ENCODE measurements at places on chromosomes 2 and 18.
A peak's percentile ranks its signal among the peaks of the same experiment; 100 is the strongest.

- DNase-seq = no peak
These were observed 98.9 kb upstream of the ATP8B1 start for GRCh38 chr18:57901825-57902589.

DNA sequence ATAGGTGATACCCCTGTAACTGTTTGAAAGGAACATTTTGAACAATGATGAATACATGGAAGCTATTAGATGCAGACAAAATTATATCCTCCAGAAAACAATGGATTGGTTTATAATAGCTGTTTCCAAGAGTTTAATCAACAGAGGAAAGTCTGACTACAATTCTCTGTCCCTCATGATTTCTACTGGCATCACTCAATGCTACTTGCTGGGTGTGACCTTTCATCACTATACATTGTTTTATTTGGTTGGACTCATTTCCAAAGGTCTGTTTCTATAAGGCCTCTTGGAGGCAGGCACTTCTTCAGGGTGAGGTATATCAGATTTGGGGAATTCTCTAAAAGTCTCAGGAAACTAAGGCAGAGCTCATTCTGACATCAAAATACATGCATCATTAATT, 636.1 kb upstream of the SLC8A1 start:
- DNase-seq = no peak

- DNase-seq = peak; percentile 33
These were observed 147.2 kb upstream of the SPATS2L start for GRCh38 chr2:200159357-200159707.

DNA sequence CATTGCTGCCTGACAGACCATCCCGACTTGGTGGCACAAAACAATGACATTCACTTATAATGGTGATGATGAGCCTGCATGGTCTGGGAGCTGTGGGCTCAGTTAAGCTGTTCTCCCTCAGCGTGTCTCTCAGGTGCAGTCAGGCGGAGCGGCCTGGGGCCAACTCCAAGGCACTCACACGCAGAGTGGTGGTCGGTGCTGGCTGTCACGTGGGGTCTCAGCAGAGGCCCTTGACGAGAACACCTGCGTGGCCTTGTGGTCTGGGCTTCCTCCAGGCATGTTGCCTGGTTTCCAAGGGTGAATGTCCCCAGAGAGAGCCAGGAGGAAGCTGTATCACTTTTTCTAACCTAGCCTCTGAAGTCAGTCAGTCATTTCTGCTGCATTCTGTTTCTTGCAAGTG, 29.8 kb downstream of the ARMC9 start:
- DNase-seq = no peak

GRCh38 chr18:22637787-22638186, 220.1 kb upstream of the CTAGE1 start:
- DNase-seq = peak; percentile 68

DNA sequence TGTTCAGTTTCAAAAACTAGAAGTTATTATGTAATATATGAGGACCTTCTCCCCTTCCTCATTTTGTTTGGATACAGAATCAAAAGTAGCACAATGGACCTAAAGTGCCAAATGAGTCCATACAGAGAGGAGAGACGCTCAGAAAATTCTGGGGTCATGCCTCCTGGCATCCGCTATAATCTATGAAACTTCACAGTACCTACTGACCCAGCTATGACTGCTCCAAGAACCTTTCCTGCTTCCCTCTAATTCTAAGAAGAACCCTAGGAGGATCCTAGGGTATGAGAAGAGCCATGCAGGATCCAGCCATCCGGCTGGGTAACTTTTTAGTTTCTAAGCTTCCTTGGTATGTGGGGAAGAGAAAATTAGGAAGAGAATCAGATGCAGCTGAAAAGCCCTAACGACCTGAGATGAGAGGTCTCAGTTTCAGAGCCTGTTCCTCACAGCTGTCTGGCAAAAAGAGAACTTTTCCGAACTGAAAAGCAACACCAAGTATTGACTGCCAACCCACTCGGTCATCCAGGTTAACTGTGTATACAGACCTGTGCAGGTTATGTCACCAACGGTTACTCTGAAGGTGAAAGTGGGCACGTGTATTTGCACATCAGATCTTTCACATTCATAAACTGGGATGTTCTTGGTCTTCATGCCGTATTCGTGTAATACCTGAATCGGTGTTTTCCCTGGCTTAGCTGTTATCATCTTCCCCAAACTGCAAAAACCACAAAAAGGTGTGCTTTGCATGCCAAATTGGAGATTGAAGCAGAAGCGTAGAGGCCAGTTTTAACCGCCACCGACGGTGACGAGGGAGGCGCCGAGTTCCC, 1.1 kb downstream of the PRKRA start:
- no peak for DNase-seq

DNA sequence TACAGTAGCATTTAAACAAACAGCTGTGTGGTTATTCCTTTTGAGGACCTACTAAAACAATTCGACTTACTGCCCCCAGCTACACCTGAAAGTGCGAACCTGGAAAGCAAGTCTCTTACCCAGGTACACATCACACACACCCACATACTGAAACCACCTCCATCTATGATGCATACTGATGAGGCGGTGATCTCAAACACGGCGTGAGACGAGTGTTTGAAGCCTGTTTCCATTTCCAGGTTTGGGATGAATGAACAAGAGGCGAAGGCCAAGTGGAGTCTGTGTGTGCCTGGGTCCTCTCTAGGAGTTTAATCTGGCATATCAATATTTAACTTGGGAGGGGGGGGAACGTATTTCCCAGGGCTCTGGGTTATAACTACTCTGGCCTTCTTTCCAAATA, 1.6 kb downstream of the TMEM185B start:
- DNase-seq = no peak

DNA sequence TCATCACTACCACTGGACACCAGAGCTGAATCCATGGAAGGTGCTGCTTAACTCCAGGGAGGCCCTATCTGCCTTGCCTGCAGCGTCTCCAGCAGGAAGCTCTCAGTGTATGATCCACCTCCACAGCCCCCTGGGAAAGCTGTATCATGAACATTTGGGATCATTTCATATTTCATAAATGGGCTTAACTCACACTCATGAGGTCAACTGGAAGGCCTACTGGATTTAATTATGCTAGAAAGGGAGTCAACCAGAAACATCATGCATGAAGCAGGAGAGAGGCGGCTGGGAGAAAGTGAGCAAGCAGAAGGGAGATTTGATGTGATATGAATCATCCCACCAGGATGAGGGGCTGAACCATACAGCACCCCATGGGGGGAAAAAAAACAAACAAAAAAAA, 537.7 kb downstream of the TNS1 start:
- DNase-seq = peak; percentile 72

DNA sequence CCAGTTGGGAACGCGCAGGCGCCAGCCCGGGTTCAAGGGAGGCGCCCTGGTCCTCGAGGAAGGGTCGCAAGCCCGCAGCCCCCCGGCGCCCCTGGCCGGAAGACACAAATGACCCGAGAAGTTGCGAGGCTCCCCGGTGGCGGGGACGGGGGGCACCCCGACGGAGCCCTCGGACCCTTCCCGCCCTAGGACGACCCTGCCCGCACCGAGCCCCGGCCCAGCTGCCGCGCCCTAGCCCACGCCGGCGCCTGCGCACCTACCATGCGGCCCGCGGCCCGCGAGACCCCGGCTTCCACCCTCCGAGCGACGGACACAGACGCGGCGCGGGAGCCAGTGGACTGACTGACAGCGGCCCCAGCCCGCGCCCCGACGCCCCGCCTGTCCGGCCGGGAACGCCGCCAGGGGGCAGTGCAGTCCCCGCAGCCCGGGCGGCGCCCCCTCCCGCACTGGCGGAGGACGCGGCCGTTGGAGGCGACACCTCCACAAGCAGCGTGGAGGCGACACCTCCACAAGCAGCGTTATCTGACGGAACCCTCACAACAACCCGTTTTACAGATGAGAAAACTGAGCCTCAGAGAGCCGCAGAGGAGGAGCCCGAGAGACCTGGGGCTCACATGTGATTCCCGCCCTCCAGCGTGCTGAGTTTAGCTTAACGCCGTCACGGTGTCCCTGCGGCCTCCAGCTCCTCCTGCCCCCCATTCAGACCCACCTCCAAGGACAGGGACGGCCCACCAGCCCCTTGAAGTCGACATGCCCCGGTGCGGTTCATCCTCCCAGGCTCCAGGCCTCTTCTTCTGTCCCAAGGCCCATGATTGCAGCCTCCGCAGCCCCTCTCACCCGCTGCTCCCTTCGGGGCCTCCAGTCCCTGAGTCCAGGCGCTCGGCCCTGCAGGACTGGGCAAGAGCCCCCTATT, at the start of gene NMUR1:
Gene NMUR1 (minus strand): TSS at position 347 of the 913 bp plus-strand sequence. CDS start 84 bp downstream, at position 263.
- DNase-seq = peak; percentile 36

DNA sequence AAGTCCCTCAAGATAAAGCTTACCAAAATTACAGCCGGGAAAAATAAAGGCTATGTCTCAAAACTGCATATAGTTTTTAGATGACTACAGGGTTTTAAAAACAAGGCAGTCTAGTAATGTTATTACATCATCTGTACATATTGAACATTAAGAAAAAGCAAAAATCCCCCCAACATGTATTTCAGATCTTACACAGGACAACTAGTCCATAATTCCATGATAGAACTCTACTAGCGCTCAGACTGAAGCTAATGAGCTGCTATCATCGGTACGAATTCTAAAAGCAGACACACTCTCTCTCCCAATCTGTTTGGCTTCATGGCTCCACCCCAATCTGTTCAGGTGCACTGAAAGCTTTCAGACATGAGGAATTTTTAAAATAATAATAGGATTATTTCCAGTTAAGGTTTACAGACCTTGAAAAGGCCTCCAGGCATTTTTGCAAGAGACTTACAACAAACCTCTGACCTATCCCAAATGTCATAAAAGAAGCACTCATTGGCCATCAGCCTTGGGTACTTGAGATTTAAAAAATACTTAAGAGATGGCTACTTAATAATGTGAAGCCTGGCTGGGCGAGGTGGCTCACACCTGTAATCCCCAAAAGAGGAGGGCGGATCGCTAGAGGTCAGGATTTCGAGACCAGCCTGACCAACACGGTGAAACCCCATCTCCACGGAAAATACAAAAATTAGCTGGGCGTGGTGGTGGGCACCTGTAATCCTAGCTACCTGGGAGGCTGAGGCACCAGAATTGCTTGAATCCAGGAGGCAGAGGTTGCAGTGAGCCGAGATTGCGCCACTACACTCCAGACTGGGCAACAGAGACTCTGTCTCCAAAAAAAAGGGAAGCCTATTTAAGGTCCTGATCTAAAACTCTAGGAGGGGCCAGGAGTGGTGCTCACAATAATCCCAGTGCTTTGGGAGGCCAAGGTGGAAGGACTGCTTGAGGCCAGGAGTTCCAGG, 2.0 kb downstream of the NPC1 start:
- no peak for DNase-seq

GRCh38 chr2:190947711-190948251, 66.2 kb downstream of the STAT1 start:
- peak; percentile 81 for DNase-seq

DNA sequence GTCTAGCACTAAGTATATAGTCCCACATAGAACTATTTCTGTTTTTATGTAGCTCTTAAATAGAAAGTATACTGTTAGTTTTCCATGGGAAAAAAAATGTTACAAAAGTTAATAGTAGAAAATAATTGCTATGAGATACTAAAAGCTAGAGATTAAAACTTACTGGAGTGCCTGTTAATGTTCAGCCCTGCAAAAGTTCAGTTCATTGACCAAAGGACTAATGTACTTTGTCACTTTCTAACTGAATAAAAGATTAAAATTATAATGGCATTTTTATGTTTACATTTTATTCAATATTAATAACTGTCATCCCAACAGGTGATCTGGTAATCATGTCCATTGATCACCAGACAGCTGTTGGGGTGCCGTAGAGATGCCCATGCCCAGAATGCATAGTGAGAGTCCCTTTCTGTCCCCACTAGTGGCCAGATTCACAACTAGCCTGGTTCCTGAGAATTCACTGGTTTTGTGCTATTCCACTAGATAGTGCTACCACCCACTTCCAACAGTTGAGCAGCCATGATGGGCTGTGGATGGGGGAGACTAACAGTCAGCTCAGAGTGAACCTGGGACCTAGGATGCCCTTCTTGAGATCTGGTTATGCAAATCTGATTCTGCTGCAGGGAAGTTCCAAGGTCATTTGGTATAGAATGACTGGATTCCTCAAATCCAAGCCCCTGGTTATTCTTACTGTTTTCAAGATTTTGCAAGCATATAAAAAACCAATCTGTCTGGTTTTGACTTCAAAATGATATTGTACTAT, 57.8 kb downstream of the AFTPH start:
- no peak for DNase-seq

DNA sequence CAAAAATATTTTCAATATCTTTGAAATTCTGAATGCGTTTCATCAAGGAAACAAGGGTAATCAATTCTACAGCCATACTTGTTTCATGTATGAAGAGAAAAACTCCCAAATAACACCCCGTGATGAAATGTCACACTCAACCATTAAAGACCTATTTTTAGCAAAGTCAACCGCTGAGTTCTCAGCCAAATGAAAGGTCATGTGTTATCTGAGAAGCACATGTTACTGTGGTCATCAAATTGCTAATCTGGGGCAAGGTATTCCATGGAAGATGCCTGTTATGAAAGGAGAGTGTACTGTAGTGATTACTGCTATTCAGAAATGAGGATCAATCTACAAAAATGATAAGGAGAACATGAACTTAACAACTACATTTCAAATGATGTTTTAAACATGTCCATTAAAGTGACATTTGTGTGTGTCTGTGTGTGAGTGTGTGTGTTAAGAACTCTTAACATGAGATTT, 126.7 kb downstream of the BCL2 start:
- no peak for DNase-seq

GRCh38 chr2:186771395-186771794, 77.5 kb downstream of the FAM171B start:
- no peak for DNase-seq

- peak; percentile 39 for DNase-seq
These were observed 1630.4 kb upstream of the ACVR2A start for GRCh38 chr2:146214394-146214929.

DNA sequence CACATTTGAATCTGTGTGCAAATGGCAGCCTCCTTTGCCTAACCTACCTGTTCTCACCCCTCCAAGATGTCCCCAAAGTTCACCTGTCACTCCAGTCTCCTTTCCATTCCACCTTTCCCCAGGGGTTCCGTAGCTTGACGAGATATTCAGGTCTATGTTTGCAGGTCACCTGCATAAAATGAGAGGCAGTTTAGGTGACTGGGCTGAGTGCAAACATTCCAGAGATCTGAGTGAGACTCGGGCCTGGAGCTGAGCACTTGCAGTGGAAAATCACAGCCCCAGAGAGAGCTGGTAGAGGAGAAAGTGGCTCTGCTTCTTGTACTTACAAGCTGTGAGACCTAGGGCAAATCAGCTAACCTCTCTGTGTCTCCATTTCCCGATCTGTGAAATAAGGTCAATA, 20.1 kb downstream of the CAPN14 start:
- no peak for DNase-seq

GRCh38 chr2:207133820-207134519, 31.8 kb downstream of the KLF7 start:
- peak; percentile 95 for DNase-seq

- peak; percentile 50 for DNase-seq
These were observed 5.9 kb upstream of the RNF152 start for GRCh38 chr18:61898640-61899101.

DNA sequence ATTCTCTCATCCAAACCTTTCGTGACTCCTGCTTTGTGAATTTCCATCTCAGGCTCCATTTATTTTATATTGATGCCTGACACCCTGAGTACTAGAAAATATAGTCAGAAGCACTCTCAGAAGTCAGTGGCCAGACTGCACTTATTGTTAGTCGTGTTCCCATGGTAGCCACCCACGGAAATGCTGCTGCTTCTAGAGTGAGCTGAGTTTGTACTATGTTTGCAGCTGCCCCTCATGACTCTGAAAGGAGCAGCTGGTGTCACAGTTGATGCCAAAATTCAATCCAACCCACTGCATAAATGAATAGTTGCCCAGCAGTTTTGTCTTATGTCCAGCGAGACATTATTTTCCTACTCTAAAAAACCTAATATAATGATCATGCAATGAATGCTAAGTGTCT, 265.2 kb upstream of the SPHKAP start:
- DNase-seq = no peak

- DNase-seq = no peak
These were observed 250.0 kb downstream of the TCF4 start for GRCh38 chr18:55337908-55338521.

All from fibroblast of skin of back (primary cell).